ENCODE measurements at places on chromosomes 2 and 18. TPM values are rescaled to one million over a fixed set of nuclear protein-coding genes. Genes with fewer than 3 reads are reported as not detected.

The ANKRD30BL gene
- not detected for polyA plus RNA-seq

The SGPP2 gene
- not detected for polyA plus RNA-seq

The AFF3 gene
- 13.8 TPM for polyA plus RNA-seq

The CYS1 gene
- polyA plus RNA-seq: 2.5 TPM

The AQP12A gene
- polyA plus RNA-seq: not detected
